ENCODE measurements at places on chromosomes 12 and 14.

DNA sequence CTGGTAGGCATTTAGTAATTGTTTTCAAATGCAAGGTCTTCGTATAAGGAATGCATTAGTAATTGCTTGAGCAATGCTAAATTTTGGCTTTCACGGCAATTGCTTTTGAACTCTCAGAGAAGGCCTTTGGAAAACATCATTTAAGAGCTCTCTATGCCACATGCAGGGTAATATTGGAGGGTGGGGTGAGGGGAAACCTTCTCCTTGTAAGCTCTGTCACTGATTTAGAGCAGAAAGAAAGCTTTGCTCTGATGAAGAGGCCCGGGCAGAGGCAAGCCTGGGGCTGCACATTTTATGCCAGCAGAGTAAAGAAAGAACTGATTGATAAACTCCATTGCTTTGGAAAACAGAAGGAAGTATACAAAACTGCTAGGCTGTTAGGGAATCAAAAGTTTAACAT, 70.9 kb downstream of the TRIM9 start:
- no peak for DNase-seq

DNA sequence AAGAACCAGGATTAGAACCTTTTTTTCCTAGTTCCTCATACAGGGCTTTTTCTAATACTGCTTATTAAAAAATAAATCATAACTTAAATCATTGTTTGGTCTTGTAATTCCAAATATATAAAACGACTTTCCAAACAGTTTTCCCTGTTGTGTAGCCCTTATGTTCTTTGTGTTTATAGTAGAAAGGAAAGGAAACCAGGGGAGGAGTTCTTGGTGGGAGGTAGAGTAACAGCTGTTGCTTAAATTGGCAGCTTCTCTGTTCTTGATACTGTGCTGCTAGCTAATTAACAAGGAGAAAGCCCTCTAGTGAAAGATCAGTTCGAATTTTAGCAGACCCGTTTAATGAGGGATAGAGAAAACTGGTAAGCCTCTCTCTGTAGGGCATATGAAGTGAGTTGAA, 15.0 kb downstream of the SRP54 start:
- DNase-seq, result no peak

DNA sequence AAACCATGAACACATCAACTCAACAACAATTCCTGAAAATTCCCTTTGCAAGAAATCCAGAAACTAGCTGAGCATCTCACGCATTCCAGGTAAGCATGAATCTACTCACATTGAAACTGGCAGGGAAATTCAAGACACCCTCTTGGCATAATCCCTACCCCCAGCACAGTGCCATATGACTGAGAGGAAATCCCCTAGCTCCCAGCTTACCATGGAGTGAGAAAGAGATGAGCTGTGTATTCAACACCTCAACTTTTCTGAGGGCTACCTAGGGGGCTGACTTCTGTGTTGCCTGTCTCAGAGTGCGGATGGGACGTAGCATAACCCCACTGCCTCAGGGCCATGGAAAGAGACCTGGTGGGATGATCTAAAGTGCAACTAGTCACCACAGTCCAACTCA, 37.7 kb upstream of the GPR132 start:
- DNase-seq, result no peak

- DNase-seq, result no peak
Measured at GRCh38 chr12:107778383-107779025, 4.0 kb downstream of the ASCL4 start.

GRCh38 chr14:68849416-68849815, 56.5 kb upstream of the ZFP36L1 start:
- DNase-seq, result no peak

GRCh38 chr14:94540031-94540794, 21.0 kb upstream of the SERPINA4 start:
- no peak for DNase-seq
